Urothelium cell line (cell line): ENCODE measurements at places on chromosomes 7 and 10.
A peak's percentile ranks its signal among the peaks of the same experiment; 100 is the strongest.

DNA sequence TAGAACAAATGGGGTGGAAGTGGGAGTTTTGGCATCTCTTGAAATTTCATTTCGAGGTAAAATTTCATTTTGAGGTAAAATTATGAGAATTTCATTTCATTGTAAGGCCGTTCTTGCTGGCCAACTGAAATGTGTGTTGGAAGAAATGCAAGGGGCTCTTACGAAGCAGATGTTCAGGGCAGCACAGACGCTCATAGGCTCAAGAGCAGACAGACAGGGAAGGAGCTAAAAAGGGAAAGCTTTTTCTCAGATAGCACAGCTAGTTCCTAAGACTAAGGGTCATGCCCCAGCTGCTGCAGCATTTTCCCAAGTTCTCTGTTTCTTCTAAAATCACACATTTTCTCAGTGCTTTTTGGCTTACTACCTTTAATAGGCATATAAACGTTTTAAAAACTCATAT lies 65.1 kb upstream of the SFMBT2 start:
- DNase-seq, result no peak

- peak; percentile 74 for DNase-seq
Measured at GRCh38 chr7:45259966-45260646, 102.5 kb downstream of the RAMP3 start.

DNA sequence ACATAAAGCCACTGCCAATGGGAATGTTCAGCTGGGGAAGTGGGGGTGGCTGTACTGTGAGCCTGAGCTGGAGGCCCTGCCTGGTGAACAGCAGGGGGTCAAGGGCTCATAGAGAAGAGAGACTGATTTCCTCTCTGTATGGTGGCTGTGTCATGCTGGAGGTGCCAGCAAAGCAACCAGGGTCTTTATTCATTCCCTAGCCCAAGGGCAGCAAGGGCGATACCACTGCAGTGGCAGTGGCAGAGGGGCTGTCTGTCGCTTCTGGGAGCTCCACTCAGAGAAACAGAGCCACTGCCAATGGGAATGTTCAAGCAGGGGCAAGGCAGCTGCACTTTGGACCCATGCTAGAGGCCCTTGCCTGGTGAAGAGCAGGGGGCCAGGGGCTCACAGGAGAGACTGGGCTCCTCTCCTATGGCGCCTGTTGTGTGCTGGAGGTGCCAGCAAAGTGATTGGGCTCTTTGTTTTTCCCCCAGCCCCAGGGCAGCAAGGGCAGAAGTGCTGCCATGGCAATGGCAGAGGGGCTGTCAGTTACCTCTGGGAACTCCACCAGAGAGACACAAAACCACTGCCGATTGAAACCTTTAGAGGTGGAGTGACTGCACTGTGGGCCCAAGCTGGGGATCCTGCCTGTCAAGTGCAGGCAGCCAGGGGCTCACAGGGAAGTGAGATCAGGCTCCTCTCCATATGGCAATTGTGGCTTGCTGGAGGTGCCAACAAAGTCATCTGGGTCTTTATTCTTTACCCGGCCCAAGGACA lies 545.1 kb downstream of the SH2D4B start:
- DNase-seq, result no peak

DNA sequence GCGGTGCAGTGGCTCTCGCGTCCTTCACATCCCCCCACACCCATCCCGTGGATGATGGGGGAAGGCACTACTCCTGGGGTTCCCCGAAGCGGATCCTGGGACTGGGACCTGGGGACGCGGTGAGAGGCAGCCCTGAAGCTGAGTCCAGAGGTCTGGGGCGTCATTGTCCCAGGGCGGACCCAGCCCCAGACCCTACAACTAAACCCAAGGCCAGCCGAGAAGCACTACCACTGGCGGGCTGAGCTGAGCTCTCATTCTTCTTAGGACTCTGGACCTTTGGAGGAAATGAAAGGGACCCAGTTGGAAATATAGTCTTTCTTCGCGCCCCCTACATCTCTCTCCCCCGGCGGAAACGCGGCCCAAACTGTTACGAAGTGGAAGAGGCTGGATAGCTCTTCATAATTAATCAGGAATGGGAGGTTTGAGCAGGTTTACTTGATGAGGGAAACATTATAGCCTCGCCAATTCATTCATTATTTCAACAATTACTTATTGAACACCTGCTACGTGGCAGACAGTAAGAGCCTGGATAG lies 389 bp upstream of the FBXL15 start:
- no peak for DNase-seq

- DNase-seq, result peak; percentile 45
Measured at GRCh38 chr10:99339077-99339476, 9.9 kb downstream of the CNNM1 start.
